T-helper 17 cell (primary cell): ENCODE measurements at places on chromosomes 3 and 15. TPM values are rescaled to one million over a fixed set of nuclear protein-coding genes. Genes with fewer than 3 reads are reported as not detected.

GRCh38 chr15:101225658-101226057, 26.2 kb downstream of the CHSY1 start:
- no peak for DNase-seq

DNA sequence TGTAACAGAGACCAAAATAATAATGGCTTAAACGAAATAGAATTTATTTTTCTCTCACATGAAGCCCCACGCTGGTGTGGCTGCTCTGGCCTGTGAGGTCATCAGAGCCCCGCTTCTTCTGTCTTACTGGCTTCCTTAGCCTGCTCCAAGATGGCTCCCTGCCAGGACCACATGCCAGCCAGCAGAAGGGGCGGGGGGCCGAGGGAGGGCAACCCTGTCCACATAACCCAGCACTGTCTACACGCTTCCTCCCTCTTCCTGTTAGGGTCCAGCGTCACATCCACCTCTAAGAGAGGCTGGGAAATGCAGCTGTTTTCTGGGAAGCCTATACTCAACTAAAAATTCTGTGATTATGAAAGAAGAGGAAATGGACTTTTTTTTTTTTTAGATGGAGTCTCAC, 107.9 kb upstream of the DLG1 start:
- DNase-seq = no peak

The SEMA5B gene
- not detected for total RNA-seq

The CHST14 gene
- total RNA-seq = 7.5 TPM

The SLC15A2 gene
- 0.44 TPM for total RNA-seq

GRCh38 chr3:69491975-69492374, 106.1 kb upstream of the FRMD4B start:
- DNase-seq = no peak

DNA sequence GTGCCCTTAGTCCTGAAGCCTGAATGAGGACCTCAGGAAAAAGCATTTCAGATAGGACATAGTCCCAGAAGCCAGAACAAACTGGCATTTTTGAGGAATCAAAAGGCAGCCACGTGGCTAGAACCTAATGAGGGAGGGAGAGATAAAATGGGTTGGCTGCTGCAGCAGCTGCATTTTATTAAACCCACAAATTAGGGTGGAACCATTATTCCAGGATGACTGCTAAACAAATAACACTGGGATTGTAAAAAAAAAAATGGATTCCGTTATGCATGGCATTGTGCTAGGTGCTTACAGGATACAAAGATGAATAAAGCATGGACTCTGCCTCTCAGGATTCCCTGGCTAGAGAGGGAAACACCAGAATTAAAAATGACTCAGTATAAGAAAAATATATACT, 141.5 kb downstream of the SATB1 start:
- no peak for DNase-seq

DNA sequence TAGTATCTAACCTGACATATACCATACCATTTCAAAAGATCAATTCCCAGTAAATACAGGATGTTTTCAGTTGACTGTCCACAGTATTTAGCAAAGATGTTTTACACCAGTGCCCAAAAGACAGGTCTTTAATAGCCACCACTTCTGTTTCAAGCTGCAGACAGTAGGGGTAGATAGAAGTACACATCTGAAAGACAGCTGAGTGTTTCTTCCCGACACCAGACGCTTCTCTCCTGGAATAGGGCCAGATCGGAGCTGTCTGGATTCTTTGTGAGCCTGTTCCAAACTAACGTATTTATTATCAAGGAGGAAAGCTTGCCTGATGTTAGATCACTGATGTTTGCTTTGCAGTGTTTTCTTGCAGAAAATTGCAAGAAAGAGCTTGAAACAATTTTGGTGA, 136.1 kb upstream of the RBMS3 start:
- DNase-seq = no peak

DNA sequence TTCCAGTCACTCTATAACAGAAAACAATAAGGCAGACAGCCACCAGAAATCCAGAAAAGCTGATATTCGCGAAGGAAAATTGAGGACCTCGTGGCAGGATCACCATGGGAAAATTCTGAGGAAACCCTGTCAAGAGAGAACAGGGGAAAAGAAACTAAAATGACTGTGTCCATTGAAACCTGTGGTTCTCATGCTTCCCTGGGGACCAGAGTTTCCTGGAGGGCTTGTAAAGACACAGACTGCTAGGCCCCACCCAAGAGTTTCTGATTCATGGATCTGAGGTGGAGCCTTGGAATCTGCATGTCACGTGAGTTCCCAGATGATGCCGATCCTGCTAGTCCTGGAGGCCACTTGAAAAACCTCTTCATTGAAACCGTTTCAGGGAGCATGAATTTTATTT, 420.5 kb downstream of the EPHB1 start:
- no peak for DNase-seq
